T follicular helper cell (primary cell): ENCODE measurements at places on chromosomes 5 and 9.

- DNase-seq: no peak
Measured at GRCh38 chr5:8568858-8569257, 699.9 kb downstream of the MTRR start.

- no peak for DNase-seq
Measured at GRCh38 chr5:149229298-149229937, 42.2 kb upstream of the AFAP1L1 start.

GRCh38 chr5:123482258-123482657, 29.7 kb upstream of the CSNK1G3 start:
- no peak for DNase-seq

DNA sequence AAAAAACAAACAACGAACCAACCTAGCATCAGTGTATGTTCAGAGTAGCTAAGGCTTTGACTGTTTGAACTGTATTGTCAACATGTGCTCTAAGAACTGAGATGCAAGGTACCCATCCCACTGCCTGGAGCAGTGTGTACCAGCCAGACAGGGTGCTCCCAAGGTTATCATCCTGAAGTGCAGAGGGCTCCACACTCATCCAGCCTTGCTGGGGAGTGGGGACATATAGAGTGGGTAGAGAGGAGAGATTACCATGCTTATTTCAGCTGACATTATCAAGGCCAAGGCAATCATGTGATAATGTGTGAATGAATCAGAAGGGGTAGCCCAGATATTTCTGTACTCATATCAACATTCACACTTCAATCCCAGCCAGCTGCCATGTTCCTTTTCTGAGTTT, 68.7 kb upstream of the ZNF622 start:
- DNase-seq: no peak

DNA sequence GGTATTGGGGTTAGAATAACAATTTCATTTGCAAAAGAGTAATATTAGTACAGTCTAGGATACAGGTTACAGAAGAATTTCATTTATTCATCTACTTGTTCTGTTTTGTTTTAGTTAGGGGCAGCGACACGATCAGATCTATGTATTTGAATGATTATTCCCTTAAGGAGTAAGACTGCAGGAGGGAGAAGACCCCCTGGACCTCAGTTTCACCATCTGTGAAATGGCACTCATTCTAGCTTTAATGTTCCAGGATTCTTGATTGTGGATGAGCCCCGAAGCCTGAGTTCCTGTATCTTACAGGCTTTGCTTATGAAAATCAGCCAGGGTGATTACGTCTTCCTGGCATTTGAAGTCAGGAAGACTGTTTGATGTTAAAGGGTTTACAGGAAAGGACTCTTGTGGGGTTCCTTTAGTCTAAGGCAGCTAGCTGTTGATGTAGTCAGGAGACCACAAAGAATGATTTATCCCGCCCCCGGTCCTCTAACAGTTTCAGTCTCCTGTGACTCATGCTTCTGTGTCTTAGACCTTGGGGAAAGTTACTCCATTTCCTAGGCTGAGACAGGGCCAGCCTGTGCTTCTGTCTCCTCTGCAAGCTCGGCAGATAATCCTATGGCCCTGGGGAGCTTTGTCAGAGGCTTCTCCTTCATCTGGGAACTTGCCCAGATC, 11.5 kb downstream of the SMIM3 start:
- DNase-seq: peak; percentile 30

DNA sequence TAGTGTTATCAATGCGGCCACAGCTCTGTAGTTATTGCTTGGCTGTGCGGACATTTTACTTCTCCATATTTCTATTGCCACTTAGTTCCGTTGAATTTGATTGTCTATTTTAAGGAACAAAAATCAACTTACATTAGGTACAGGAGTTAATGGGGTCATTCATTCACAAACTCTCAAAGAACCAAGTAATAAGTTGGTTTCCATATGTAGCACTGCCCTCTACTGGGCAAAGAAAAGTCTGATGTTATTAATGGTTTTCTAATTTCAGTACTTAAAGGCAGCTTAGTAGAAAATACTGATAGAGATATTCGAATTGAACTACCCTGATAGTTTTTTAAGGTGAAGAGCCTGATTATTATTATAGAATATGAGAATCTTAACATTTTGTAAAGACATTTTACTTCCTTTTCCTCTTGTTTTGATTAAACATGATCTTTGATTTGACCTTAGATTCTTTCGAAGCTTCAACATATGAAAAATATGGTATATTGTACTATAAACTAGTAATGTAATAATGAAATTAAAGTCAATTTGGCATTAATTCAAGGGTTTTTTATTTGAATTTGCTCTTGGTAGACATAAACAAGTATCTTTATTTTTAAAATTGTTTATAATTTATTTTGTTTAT, 119.5 kb upstream of the CTNND2 start:
- no peak for DNase-seq

DNA sequence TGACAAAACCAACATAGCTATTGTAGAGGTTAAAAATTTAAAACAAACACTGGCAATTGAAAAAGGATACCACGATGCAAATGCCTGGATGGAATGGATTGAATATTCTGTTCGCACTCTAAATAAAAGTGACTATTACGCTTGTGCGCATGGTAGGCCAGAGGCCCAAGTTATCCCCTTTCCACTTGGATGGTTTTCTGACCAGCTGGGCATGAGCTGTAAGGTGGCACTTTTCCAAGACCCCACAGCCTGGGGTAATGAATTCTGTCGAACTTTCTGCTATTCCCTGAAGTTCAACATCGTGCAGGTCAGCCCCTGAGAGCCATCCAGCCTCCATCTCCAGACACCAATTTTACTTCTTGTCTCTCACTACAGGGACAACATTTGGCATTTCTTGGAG, 5.4 kb upstream of the RNF180 start:
- DNase-seq: no peak

DNA sequence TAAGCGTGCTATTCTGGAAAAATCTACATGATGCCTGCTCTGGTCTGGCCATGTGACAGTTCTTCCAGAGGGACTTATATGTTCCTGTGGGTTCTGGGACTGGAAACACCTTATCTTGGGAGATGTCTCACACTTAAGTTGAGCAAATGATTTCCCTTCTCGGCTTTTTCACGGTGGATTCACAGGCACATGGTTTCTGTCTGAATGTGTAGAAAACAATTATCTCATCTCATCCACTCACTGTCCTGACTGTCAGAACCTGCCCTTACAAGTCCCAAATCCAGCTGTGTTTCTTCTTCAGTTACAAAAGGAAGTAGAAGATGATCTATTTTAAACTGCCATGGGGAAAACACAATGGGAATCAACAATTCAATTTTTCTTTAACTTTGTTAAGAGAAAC, 184.0 kb downstream of the SYK start:
- no peak for DNase-seq

DNA sequence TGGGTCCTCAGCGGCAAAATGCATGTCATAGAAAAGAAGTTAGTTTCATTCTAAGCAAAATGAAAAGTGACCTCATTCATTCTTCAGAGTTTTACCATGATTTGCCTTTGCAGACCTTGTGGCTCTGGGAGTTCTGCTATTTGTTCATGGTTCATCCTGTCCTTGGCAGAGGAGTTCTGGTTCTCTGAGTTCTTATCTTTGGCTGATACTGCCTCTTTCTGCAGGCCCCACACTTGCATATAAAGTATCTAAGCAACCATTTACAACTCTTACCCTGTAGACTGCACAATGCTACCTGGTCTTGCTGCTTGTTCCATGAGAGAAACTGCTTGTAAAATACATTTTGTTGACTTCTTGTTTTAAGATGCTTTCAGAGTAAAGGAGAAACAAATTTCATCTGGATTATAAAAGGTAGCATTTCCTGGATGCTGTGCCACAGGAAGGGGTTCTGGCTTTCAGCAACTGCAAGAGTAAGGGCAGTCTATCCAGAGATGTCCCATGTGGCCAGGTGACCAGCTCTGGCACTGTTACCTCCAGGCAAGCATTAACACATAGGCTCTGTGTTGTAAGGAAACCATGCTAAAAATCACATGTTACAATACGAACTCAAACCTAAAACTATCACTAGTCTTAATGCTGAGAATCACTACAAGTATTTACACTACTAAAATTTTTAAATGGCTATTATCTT, 513.2 kb downstream of the SPOCK1 start:
- DNase-seq: no peak

DNA sequence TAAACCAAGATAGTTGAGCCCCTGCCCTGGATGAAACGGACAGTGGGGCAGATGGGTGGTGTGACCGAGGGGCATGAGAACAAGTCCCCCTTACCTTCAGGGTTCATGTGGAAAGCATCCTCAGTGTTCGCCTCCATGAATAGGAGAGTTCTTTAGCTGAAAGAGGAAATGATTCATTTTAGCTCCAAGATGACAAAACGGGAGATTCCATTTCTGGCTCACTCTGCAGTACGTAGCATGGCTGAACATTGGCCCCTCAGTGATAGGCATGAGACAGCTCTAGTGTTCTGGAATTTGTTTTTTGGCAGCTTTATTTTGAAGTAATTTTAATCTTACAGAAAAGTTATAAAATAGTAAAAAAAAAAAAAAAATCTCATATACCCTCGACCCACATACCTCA, 70.2 kb upstream of the AGXT2 start:
- DNase-seq: no peak

GRCh38 chr5:152811988-152812387, 406.9 kb upstream of the NMUR2 start:
- DNase-seq: no peak

GRCh38 chr5:87784879-87785495, 372.3 kb upstream of the CCNH start:
- no peak for DNase-seq

- no peak for DNase-seq
Measured at GRCh38 chr5:56329652-56330051, 96.5 kb upstream of the ANKRD55 start.

GRCh38 chr5:107736638-107737037, 65.9 kb upstream of the EFNA5 start:
- DNase-seq: no peak

- no peak for DNase-seq
Measured at GRCh38 chr5:179327021-179327735, 18.1 kb downstream of the ADAMTS2 start.

DNA sequence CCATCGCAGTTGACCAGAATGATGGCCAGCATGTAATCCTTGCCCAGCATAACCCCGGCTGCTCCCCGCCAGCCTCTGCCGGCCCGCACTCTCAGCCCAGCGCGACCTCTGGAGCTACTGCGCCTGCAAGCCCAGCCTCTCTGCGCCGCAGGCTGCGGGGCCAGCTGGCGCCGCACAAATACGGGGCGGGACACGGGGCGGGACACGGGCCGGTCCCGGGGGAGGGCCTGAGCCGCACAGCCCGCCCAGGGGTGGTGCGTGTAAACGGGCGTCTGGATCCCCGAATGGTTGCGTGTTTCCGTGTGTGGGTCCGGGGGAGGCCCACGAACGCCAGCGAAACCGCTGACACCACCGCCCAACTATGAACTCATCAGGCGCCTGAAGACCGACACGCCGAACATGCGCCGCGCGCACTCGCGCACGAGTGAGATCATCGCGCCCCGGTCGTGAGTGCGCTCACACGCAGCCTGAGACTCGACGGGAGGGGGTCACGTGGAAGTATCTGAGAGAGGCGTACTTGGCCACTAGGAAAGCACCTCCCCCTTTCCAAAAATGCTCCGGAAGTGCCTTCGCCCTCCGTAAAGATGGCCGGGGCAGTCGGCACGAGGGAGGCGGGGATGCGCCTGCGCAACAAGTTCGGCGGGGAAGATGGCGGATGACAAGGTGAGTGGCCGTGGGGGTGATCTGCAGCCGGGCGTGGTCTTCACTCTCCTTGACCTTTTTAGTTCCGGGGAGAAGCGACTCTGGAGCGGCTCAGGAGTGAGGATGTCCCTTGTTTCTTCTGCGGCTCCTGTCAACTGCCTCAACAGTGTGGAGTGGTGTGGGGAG, at the start of the genes APBB3 and SLC35A4:
TSS of gene APBB3 (minus strand) at position 403 of the 828 bp plus-strand sequence. CDS start at position 50, 353 bp downstream.
TSS of gene SLC35A4 (plus strand) at position 633 of the 828 bp plus-strand sequence. CDS start 2,342 bp downstream, outside the sequence.
- DNase-seq: peak; percentile 96

DNA sequence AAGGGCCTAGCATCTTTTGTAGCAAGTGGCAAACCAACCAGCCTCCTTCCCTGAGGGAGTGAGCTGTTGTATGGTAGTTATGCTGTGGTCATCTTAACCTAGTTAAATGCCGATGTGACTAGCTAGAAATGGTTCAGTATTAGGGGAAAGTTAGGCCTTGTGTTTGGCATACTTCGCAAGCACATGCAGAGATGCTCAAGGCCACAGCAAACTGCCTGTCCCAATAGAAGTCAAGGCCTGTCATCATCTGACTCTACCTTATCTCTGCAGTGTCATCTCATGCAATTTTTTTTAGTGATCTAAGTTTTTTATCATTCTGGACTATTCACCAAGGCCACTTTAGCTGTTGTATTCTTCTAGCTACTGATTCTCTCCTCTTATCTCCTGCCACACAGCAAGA, 5.2 kb upstream of the EXOSC3 start:
- DNase-seq: no peak

DNA sequence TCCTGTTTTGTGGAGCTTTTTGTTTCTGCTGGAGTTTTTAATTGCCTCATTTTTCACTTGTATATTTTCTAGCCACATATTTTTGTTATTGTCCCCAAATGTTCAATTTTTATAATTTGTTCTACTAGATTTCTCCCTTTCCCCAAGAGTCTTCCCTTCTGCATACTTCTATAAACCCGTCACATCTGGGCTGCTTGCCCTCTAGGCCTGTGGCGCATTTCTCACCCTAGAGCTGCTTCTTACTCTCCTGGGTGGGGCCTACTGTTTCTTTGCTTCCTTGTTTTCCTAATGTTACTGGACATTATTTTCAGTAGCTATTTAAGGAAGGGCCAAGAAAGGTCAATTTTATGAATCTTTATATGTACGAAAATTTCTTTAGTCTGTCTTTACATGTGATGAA, 51.5 kb downstream of the NXNL2 start:
- no peak for DNase-seq

DNA sequence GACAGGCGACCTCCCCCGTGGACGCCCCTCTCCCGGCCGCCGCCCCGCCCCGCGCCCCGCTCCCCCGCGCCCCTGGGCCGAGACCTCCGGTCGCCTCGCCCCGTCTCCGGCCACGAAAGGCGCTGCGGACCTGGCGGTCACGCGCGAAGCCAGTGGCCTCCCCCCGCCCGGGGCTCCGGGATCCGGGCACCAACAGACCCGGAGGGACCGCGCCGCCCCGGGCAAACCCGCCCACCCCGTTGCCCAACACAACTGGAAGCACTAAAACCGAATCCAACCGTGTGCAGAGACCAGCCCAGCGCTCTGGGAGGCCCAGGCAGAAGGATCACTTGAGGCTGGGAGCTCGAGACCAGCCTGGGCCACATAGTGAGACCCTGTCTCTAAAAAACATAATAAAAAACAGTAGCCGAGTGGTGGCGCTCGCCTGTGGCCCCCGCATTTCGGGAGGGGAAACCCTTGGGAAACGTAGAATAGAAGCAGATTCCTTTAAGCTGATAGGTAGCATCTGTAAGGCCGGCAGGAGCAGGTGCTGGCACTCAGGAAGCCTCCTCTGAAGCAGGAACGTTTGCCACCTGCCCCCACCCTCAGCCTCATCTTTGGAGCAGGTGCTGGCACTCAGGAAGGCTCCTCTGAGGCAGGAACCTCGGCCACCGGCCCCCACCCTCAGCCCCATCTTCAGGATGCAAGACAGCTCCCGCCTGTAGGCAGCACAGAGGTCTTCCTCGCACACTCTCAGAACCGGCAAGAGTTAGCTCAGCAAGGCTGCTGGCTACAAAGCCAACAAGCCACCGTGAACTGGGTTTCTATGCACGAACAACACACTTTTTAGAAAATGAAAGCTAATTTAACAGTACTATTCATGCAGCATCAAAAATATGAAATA, 4.6 kb upstream of the SLC9A3 start:
- no peak for DNase-seq
